Stimulated activated CD8-positive, alpha-beta memory T cell treated with anti-CD3 and anti-CD28 coated beads, Interleukin-2, amount 100 ng/mL, for 1 hour (primary cell): ENCODE measurements at places on chromosomes 5 and 9.

DNA sequence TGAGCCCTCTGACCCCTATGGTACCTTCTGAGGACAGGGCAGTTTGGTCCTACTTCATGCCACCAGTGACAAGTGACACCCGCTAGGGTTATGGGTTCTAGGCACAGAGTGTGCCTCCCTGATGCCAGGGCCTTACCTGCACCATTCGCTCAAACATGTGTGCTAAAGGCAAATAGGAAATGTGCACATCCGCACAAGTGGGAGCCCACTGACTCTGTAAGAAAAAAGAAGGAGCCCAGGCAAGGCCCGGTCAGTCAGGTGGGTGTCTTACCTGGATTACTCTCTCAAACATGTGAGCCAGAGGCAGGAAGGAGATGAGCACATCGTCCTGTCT, 29.1 kb upstream of the MEIKIN start:
- DNase-seq: no peak

GRCh38 chr5:130479045-130479804, 575.0 kb downstream of the CHSY3 start:
- DNase-seq: no peak

- DNase-seq: no peak
Measured at GRCh38 chr9:121564504-121565260, 65.0 kb upstream of the GGTA1 start.

DNA sequence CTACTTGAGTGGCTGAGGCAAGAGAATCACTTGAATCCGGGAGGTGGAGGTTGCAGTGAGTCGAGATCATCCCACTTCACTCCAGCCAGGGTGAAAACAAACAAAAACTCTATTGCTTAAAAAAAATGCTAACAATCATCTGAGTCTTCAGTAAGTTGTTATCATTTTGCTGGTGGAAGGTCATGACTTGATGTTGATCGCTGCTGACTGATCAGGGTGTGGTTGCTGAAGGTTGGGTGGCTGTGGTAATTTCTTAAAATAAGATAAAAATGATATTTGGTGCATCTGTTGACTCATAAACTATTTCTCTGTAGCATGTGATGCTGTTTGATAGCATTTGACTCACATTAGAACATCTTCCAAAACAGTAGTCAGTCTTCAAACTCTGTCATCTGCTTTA, 349.4 kb upstream of the PAPPA start:
- DNase-seq: no peak

DNA sequence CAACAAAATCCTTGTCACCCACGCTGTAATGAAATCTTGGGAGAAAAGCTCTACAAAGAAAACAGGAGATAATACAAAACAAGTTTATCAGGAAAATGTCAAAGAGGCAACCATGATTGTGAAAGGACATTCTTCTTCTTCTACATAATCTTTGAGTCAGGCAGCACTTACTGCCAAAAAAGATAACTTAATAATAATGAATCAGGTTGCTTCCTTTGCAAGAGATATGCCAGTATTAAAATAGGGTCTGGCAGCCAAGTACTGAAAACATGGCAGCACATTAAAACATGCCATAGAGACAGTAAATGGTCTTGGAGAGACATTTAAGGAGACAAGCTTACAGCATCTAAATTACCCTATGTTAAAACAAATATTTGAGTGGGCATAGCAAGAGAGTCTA, 1573.4 kb downstream of the EFNA5 start:
- DNase-seq: no peak

- DNase-seq: no peak
Measured at GRCh38 chr5:65811004-65811403, 89.0 kb downstream of the NLN start.

DNA sequence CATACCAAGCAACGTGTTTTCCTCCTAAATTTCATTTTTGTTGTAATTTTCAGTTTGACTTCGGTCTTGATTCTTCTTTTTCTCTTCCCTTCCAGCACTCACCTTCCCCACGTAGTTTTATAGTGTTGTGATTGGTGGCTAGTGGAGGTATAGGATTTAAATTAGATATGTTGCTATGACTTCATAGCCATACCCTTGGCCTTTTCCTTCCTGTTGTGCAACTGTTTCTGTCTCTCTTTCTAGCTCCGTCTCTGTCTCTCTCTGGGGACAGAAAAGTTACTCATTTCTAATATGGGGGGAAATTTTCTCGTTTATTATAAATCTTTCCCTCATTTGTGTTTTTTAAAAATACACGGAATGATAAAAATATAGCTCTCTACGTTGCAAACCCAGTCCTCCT, 20.6 kb upstream of the C5orf24 start:
- no peak for DNase-seq

GRCh38 chr5:137630972-137631370, 104.9 kb downstream of the KLHL3 start:
- no peak for DNase-seq

DNA sequence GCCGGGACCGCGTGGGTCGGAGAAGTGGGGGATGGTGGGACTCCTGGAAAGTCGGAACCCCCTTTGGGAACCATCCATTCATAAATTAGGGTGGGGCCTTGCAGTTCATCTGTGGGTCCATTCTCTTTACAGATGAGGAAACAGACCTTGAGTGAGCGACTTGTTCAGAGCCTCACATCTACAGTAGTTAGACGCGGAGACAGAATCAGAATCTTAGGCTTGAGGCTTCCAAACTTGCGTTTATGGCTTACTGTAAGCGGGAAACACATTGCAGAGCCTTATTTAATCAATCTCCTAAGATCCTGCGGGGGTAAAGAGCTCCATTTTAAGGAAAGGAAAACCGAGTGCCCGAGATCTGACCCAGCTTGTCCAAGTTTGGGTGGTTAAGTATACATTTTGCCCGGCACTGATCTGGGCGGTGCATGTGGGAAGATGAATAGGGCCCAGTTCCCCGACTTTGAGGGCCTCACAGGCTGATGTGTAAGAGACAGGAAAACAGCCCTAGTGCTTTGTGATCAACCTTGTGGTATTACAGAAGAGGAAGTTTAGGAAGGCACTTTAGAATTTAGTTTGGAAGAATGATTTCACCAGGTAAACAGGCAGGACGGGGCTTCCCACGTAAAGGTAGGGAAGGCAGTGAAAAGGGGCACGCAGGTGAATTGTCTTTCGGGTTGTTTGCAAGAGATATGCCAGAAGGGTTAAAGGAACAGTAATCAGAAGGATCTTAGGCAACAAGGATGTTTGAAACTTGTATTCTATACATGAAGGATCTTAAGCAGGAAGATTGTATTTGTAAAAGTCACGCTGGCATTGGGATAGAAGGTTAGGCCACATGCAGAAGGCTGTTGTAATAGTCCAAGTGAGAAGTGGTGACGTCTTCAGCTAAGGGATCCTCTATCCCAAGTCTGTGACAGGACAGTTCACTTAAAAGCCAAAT, 744 bp downstream of the TARS1 start:
- no peak for DNase-seq

GRCh38 chr5:81315830-81316229, 14.4 kb downstream of the ZCCHC9 start:
- DNase-seq: no peak
